ENCODE measurements at places on chromosomes 13 and 19. TPM values are rescaled to one million over a fixed set of nuclear protein-coding genes. Genes with fewer than 3 reads are reported as not detected.

IZUMO2 gene
- not detected for total RNA-seq

ABHD8 gene
- total RNA-seq = 8.3 TPM

ZNF432 gene
- total RNA-seq = 6.9 TPM

MTUS2 gene
- 0.09 TPM for total RNA-seq

BICRA gene
- total RNA-seq = 16.7 TPM

AMER2 gene
- not detected for total RNA-seq

LILRB2 gene
- total RNA-seq = not detected

All from HFFc6 (cell line).